ENCODE measurements at places on chromosomes 12 and 14.

DNA sequence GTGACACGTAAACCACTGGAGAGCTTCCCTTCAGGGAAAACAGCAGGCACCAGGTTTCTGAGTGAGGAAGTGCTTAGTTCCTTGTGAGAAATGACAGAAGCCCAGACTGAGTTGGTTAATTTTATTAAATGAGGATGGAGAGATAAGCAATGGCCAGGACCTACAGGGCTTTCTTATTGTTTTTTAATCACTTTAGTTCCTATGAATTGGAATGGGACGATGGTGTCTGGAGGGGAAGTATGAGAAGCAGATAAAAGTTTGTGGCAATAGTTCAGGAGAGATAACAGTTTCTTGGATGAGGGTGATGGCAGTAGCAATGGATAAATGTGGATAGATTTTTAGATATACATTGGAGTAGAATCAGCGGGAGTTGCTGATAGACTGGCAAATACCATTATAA is 86.5 kb upstream of the PTPRR start:
- DNase-seq, result no peak

DNA sequence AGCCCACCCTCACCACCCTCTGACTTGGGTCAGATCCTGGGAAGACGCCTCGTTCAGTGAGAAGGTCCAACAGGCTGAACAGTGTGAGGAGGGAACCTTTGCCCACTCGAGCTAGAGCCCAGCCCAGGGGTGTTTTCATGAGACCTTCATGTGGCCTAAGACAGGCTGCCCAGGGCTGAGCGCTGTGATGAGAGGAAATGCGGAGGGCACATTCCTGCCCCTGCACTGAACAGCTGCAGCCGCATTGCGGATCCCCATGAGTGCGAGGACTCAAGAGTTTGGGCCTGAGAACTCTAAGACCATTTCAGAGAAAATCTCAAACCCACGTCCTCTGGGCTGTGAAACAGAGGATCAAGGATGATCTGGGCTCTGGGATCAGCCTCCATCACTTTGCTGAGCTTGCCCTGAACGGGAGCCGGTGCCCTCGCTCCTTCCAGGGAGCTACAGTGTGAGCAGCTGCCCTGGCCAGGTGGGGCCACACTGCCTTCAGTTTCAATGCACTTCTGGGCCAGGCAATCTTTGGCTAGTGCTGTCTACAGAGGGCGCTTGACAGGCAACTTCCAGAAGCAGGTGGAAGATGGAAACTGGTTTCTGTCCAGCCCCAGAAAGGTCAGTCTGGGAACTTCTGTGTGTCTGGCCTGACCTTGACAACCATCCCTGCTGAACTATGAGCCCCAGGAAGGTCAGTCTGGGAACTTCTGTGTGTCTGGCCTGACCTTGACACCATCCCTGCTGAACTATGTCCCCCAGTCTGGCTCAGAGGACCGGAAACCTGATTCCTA is 43.5 kb upstream of the P2RX7 start:
- no peak for DNase-seq

DNA sequence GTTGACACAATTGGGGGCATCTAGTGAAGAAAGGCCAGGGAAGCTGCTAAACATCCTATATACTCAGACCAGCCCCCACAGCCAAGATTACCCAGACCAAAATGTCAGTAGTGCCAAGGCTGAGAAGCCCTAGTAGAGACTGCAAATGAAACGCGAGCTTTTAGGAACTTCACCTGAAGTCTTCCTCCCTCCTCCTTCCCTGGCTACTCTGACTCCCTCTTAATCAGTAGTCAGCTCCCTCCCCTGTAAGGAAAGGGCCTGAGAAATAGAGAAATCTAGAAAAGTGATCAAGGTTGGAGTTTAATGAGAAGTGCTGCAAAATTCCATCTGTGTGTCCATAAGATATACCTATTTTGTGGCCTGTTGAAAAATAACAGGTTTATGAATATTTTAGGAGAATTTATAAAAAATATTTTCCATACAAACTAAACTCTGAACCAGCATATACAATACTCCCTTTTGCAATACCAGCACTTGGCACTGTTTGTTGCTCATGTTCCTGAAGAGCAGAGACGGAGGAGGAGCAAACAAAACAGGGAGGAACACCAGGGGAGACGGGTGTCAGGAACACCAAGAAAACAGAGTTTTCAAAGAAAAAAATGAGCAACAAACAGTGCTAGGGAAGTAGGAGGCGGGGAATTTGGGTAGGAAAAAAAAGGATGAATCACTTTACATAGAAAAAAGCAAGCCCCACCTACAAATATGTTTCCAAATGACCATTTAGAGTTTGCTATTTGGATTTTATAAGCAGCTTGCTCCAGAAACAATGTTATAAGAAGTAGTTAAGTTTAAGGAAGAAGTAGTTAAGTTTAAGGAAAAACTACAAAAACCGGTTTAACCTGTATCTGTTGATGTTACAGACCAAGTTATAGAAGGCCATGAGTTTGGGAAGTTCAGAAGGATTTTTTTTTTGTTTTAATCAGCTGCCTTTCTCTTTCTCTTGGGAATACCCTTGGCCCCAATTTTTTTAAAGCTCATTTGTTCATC is 282.1 kb upstream of the GRIP1 start:
- no peak for DNase-seq

GRCh38 chr14:70858641-70859040 is 48.6 kb upstream of the PCNX1 start:
- no peak for DNase-seq

DNA sequence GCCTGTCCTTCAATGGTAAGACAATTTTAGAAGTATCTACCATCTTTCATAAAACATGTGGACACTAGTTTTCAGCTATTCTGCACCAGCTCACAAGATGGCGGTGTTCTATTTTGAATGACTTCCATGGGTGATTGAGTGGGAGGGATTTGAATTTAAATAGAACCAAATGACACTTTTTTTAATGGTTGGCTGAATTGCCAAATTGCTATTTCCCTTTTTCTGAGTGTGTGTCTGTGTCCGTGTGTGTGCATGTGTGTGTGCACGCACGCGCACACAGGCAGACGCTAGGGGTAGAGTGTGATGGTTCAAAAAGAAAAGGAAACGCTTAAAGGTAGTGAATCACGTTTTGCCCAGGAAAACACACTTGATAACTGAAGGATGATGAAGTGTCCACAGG is 362.6 kb downstream of the DAD1 start:
- DNase-seq, result no peak

DNA sequence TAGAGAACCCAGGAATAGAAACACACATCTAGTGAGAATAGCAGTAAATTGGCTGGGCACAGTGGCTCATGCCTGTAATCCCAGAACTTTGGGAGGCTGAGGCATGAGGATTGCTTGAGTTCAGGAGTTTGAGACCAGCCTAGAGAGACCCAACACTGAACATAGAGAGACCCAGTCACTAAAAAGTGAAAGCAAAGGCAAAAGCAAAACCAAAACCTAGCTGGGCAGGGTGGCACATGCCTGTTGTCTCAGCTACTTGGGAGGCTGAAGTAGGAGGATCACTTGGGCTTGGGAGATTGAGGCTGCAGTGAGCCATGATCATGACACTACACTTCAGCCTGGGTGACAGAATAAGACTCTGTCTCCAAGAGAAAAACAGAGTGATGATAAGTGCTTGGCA is 37.5 kb upstream of the MIS18BP1 start:
- DNase-seq, result no peak

- no peak for DNase-seq
Measured at GRCh38 chr12:101599771-101600484, 5.2 kb downstream of the MYBPC1 start.

DNA sequence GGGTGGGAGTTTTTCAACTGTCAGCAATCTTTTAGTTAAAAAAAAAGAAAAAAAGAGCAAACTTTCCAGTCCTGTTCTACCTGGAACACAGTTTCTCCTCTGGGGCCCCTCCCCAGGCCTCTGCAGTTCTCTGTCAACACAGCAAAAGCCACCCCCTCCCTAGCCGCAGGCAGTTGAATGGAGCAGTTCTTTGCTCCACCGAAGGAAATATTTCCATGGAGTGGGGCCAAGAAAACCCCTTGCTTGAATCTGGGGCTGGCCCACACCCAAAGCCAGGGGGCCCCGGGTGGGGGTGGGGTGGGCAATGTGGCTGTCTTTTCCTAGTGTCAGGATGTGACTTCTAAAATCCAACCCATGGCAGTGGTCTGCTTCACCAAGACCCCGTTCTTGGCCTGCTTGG is 5.0 kb upstream of the MEG3 start:
- DNase-seq, result no peak

DNA sequence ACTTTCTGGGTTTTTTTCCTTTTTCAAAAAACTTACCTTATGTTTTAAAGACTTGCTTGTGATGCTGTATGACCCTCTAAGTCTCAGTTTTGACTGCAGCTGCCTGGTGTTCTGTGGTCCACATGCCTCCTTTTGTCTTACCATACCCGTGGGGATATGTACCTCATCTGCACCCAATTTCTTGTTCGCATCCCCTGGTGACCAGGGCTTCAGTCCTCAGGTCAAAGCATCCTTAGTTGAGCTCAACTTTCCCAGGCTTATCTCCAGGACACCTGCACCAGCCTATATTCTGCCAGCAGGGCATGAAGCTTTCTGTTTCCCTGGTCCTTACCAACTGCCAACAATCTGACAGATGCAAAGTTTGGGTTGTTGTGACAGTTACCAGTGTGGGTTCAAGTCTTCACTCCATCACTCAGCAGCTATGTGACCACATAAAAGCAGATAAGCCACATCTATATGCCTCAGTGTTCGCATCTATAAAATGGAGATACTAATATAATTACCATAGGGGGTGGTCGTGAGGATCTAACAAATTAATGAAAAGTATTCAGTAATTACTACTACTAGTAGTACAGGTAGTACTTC is 94.0 kb downstream of the NTF3 start:
- no peak for DNase-seq

- no peak for DNase-seq
Measured at GRCh38 chr14:53709381-53709780, 247.2 kb downstream of the BMP4 start.

GRCh38 chr12:43325786-43326185 is 226.2 kb downstream of the ADAMTS20 start:
- peak; percentile 42 for DNase-seq

DNA sequence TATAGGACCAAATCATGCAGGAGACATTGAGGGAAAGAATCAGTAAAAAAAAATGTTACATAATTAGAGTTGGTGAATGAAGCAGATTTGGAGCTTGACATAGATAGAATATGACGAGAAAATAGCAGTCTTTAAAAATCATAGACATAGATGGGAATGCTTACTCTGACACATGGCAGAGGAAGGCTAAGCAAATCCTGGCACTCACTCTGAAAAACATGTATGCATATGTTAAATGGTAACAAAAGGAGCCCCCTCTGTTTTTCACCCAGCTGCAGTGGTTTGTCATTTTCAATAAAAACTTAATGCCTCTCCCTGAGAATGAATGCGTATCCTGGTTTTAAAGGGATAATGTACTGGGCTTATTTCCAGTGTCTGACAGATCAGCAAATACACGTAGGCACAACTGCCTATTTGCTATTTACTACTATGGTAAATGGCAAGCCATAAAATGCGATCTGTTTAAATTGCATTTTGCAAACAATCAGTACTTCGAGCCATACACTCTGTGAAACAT is 561.2 kb upstream of the SEL1L start:
- no peak for DNase-seq

- no peak for DNase-seq
Measured at GRCh38 chr14:86013641-86014040, 483.7 kb downstream of the FLRT2 start.

DNA sequence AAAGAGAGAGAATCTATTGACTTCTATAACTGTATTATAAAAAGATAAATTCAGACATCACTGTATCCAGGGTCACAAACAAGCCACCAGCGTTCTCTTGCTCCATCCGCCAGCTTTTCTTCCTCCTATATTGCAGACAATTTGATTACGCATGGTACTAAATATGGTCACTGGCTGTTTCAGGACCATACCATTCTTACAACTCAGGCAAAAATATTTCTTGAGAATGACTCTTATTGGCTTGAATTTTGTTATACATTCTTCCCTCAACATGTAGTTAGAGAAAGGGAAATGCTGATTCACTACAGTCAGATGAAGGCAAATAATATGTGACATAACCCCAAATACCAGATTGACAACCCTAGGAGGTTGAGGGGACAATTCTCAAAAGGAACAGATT is 101.3 kb downstream of the SLC6A15 start:
- DNase-seq, result no peak

DNA sequence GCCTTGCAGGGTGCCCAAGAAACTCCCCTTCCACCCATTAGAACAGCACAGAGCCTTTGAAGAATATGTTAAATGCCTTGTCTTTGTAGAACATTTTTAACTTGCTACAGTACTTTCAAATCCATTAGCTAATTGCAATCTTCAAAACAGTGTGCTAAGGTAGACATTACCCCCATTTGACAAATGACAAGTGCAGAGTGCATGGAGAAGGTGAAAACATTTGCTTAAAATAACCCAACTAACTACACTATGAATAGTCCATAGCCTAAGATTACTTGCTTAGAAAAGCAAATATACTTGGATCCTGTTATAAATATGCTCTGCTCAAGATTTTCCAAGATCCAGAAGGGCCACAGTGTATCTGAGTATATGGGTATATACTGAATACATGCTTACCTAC is 87.0 kb upstream of the G2E3 start:
- DNase-seq, result no peak

Measured in KG1 (cell line).